ENCODE measurements at places on chromosomes 6 and 20.

DNA sequence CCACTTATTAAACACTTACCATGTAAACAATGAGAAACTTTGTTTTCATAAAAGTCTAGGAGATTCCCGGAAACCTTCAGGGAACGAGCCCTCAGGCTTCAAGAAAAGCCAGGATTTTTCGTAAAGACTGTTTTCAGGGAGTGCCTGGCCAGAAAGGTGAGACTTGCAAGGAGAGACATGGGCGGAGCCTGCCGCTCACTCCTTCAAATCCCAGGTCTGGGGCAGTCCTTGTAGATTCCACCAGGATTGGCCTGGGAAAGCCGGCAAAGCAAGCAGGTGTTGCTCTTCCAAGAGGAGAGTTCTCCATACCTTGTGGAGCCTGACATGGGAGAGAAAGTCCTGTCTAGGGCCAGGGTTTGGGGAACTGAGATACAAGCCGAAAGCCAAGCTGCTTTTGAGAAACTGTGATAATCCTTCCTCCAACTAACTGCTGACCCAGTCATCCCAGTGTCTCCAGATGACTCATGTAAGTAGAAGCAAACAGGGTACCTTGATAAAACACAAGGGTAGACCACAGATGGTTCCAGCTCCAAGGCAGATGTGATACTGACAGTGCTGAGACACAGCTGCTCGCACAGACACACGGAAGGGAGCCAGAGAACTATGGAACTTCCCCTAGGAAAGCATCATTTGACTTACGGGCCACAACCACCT is 69.4 kb upstream of the NAA20 start:
- H3K36me3 ChIP-seq: no peaks in the 10 kb centered on the region
- peak; percentile 32 for DNase-seq
- H3K4me3 ChIP-seq: no peak overlapping the region
- H3K27ac ChIP-seq: no peak overlapping the region
- H3K27me3 ChIP-seq: peaks cover 5% of the 10 kb centered on the region
- H3K4me1 ChIP-seq: peaks cover 25% of the 10 kb centered on the region

- H3K27ac ChIP-seq: no peak overlapping the region
- H3K27me3 ChIP-seq: peaks cover 24% of the 10 kb centered on the region
- H3K4me1 ChIP-seq: no peaks in the 10 kb centered on the region
- H3K36me3 ChIP-seq: no peaks in the 10 kb centered on the region
- no peak for DNase-seq
Observed at GRCh38 chr6:170489836-170490235, 63.3 kb downstream of the PSMB1 start.

DNA sequence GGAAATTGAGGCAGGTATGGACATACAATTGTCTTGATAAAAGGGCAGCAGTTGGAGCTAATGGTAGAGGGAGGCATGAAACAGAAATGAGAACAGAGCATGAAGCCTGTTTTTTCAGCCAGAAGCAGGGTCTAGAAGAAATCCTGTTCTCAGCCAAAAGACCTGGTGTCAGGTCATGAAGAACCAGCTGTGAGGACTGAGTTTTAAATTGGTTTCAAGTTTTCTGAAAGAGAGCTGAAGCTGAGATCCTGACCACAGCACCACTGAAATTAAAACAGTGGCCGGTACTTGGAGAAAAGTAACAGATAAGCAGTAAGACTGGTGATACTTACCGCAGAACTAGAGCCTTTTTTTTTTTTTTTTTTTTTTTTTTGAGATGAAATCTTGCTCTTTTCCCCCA is 283.8 kb upstream of the BMP2 start:
- H3K4me1 ChIP-seq: no peaks in the 10 kb centered on the region
- no peak overlapping the region for H3K4me3 ChIP-seq
- DNase-seq: no peak
- H3K27ac ChIP-seq: no peak overlapping the region
- no peaks in the 10 kb centered on the region for H3K36me3 ChIP-seq

DNA sequence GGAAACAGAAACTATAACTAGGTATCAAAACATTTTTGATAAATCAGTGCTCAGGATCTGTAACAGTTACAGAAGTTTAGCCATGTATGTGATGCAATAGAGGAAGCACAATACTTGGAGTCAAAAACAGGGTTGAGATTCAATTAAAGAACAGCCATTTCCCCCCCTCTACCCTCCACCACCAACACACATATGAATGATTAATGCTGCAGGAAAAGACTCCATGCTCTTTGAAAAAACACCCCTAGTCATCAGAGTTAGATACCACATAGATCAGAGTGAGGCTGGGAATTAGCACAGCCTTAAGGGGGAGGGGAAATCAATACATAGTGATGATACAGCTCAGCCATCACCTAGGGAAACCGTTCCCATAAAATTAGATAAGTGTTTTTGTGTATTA is 108.9 kb upstream of the EMILIN3 start:
- H3K4me3 ChIP-seq: no peak overlapping the region
- H3K4me1 ChIP-seq: peaks cover 40% of the 10 kb centered on the region
- no peak for DNase-seq

DNA sequence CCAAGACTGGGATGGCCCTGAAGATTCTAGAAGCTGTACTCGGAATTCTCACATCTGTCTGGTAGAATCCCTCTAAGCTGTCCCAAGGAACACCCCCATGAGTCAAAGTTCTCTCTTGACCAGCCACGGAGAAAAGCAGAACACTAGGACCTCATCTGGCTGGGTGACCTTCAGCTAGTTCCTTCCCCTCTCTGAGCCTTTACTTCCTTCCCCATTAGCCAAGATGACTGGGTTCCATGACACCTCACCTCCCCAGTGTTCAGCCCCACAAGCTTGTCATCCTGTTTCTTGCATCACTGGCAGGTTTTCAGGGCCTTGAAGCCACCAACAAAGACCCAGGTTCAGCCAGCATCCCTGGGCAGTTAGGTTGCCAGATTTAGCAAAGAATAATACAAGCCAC is 47.8 kb downstream of the MAFB start:
- no peak overlapping the region for H3K27ac ChIP-seq
- H3K27me3 ChIP-seq: peaks cover 2% of the 10 kb centered on the region
- no peaks in the 10 kb centered on the region for H3K4me1 ChIP-seq
- H3K36me3 ChIP-seq: no peaks in the 10 kb centered on the region

DNA sequence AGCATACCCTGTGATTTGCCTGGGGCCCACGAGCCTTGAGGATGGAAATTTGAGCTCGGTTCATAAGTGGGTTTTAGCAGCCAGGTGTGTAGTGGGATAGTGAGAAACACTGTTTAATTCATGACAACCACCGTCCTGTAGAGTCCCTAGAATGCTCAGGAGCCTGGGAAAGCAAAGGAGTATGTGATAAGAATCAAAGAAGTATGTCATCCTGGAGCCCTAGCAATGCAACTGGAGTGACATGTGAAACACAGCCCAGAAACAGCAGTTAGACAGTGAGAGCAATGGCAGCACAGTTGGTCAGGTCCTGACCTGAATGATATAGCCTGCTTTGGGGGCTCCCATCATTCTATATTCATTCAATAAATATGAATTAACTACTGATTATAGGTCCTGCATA is 161.2 kb upstream of the ECI2 start:
- no peak overlapping the region for H3K27ac ChIP-seq
- no peaks in the 10 kb centered on the region for H3K36me3 ChIP-seq
- no peak overlapping the region for H3K4me3 ChIP-seq
- no peaks in the 10 kb centered on the region for H3K27me3 ChIP-seq

- no peak for DNase-seq
- H3K4me1 ChIP-seq: peaks cover 39% of the 10 kb centered on the region
- no peak overlapping the region for H3K4me3 ChIP-seq
- no peaks in the 10 kb centered on the region for H3K36me3 ChIP-seq
Observed at GRCh38 chr20:43731927-43732326, 5.1 kb upstream of the GTSF1L start.

- H3K27ac ChIP-seq: no peak overlapping the region
- DNase-seq: no peak
- peaks cover 8% of the 10 kb centered on the region for H3K27me3 ChIP-seq
- H3K4me1 ChIP-seq: no peaks in the 10 kb centered on the region
Observed at GRCh38 chr6:3758842-3759144, 7.3 kb upstream of the PXDC1 start.

DNA sequence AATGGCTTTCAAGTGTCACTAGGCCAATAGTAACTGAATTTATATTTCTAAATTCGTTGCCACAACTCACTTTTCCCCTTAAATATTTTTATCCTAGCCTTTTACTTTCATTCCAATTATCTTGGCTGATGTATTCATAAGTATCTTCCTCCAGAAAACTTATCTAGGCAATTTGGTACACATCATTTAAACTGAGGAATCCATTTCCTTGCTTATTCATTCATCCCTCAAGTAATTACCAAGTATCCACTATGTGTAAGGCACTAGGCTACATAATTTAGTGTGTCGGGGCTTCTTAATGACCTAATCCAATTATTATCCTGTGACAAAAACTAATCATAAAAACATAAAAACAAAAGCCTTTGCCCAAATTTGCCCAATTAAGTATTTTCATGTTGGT is 258.3 kb upstream of the TCF21 start:
- H3K27ac ChIP-seq: no peak overlapping the region
- H3K36me3 ChIP-seq: no peaks in the 10 kb centered on the region
- H3K4me1 ChIP-seq: no peaks in the 10 kb centered on the region
- H3K4me3 ChIP-seq: no peak overlapping the region

GRCh38 chr6:68915586-68915985 is 280.5 kb downstream of the ADGRB3 start:
- no peaks in the 10 kb centered on the region for H3K36me3 ChIP-seq
- no peak overlapping the region for H3K4me3 ChIP-seq
- H3K4me1 ChIP-seq: no peaks in the 10 kb centered on the region
- H3K27me3 ChIP-seq: no peaks in the 10 kb centered on the region
